Esophagus mucosa (tissue), 1 donor: ENCODE measurements at places on chromosomes 13 and 19. TPM values are rescaled to one million over a fixed set of nuclear protein-coding genes. Genes with fewer than 3 reads are reported as not detected.

DNA sequence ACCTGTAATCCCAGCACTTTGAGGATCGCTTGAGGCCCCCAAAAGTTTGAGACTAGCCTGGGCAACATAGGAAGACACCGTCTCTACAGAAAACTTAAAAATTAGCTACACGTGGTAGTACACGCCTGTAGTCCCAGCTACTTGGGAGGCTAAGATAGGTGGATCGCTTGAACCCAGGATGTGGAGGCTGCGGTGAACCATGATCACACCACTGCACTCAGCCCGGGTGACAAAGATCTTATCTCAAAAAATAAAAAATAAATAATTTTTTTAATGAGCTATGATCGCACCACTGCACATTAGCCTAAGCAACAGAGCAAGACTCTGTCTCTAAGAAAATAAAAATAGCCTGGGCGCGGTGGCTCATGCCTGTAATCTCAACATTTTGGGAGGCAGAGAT is 6.6 kb downstream of the RCBTB2 start:
- ATAC-seq = no peak

Gene SERPINE3
- not detected for total RNA-seq

Gene STX10
- 46.0 TPM for total RNA-seq

Gene CCNA1
- total RNA-seq = 3.1 TPM

GRCh38 chr13:91372911-91373310 is 25.4 kb downstream of the MIR17HG start:
- no peak for ATAC-seq

Gene ZIC2
- 0.04 TPM for total RNA-seq

Gene PCDH9
- 0.08 TPM for total RNA-seq

Gene IFNL4
- total RNA-seq = not detected

DNA sequence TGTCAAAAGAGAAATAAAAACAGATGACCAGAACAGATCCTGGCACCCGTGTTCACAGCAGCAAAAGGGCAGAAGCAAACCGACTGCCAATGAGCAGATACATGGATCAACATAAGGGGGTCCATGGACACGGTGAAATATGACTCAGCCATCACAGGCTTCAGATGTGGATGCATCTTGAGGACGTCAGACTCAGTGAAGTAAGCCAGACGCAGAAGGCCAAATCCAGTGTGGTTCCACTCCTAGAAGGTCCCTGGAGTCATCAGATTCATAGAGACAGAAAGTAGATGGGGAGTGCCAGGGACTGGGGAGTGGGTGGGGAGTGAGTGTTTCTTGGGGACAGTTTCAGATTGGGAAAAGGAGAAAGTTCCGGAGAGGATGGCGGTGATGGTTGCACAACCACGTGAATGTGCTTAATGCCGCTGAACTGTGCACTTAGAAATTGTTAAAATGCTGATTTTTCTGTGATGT is 28.8 kb upstream of the SEMA6B start:
- ATAC-seq = no peak

Gene NLRP7
- total RNA-seq = not detected

DNA sequence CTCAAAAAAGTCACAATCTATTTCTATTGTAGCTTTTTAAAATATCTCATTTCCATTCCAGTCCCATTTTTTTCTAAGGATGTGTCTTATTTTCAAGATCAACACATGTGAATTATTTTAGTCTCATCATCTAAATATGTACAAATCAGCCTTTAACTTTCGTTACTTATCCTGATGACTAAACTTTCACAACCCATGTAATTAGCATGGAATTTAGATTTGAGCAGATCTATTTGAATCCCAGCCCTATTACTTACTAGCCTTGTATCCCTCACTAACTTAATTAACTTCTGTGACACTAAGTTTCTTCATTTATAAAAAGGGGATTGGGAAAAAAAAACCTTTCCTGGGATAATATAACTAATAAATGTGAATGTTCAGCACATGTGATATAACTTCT is 81.1 kb downstream of the UFM1 start:
- no peak for ATAC-seq

- ATAC-seq = peak; percentile 57
Measured at GRCh38 chr19:4288091-4288777, 9.2 kb downstream of the SHD start.
